ENCODE measurements at places on chromosomes 3 and 15.

DNA sequence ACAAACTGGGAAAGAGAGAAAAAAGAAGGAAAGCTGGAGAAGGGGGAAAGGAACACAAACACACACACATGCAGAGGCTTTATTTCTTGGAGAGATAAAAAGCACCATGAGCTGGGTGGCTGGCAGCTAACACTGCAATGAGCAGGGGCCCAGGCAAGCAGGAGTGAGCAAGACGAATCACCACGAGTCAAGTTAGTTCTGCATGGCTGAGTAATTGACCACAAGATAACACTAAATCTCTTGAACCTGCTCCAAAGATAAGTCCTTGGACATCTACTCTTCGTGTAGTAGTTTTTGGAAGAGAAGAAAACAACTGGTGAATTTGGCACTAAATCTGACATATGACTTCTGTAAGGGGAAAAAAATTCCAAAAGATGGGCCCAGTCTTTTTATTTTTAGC lies 100.9 kb downstream of the MYO5A start:
- H3K27ac ChIP-seq, result no peak overlapping the region
- H3K36me3 ChIP-seq, result no peaks in the 10 kb centered on the region
- no peak overlapping the region for H3K4me3 ChIP-seq
- H3K27me3 ChIP-seq, result no peaks in the 10 kb centered on the region
- H3K4me1 ChIP-seq, result no peaks in the 10 kb centered on the region

- H3K36me3 ChIP-seq, result no peaks in the 10 kb centered on the region
- no peak overlapping the region for H3K4me3 ChIP-seq
- 0 out of 2 replicates have a peak, but pooled peaks cover 2% of the 10 kb centered on the region for H3K27me3 ChIP-seq
- DNase-seq, result peak; percentile 28
These were observed 77.2 kb downstream of the SCN10A start for GRCh38 chr3:38738630-38739395.

DNA sequence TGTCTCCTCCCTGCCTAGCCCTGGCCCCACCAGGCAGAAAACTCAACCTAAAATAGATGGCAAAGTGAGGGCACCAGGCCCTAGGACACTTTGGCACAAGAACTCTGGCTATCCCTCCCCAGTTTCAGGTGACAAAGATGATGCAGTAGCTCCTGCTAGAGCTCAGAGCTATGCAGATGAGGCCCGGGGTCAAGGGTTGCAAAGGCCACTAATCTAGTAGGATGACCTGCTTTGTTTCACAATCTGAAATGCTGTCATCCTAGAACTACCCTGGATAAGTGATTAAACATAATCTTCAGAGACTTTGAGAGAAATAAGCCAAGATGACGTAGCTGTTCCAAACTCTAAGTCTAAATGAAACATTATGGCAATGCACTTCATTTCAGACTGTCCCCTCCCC lies 24.0 kb upstream of the PIK3R4 start:
- no peaks in the 10 kb centered on the region for H3K36me3 ChIP-seq
- no peaks in the 10 kb centered on the region for H3K27me3 ChIP-seq
- H3K4me1 ChIP-seq, result no peaks in the 10 kb centered on the region
- H3K4me3 ChIP-seq, result no peak overlapping the region
- H3K27ac ChIP-seq, result no peak overlapping the region

DNA sequence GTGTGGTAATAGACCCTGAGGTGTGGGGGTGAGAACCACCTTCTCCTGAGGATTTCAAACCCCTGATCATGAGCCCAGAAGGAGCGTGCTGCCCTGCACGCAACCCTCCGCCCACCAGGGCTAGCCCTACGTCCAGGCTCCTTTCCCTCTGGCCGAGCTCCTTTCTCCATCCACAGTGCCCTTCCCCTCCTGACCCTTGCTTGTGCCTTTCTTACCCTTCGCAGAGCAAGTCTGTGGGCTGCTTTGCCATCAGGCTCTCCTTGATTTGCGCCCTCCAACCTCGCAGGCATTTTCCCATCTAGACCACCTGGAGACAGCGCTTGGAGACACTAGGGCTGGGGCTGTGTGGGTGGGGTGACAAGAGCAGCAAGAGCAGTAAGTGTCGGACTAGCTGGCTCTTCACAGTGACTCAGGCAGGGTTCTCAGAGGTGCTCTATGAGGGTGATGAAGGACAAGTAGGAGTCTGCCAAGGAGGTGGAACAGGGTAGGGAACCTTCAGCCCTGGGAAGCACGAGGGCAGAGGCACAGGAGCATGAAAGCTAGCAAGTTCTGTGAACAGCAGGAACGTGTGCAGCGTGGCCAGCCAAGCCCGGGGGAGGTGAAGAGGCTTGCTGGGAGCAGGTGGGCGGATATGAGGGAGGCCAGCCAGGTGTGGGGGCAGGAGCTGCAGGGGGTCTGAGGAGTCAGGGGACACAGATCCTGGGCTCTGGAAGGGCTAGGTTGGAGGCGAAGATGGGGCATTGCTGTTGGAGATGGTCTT lies 2.5 kb upstream of the SLC38A3 start:
- H3K4me3 ChIP-seq, result no peak overlapping the region
- H3K4me1 ChIP-seq, result peaks cover 2% of the 10 kb centered on the region
- DNase-seq, result no peak
- H3K27me3 ChIP-seq, result peaks cover 63% of the 10 kb centered on the region

- H3K27me3 ChIP-seq, result no peaks in the 10 kb centered on the region
- no peak overlapping the region for H3K4me3 ChIP-seq
- peaks cover 3% of the 10 kb centered on the region for H3K36me3 ChIP-seq
- DNase-seq, result peak; percentile 67
These were observed 95.4 kb downstream of the HCN4 start for GRCh38 chr15:73273181-73274002.

DNA sequence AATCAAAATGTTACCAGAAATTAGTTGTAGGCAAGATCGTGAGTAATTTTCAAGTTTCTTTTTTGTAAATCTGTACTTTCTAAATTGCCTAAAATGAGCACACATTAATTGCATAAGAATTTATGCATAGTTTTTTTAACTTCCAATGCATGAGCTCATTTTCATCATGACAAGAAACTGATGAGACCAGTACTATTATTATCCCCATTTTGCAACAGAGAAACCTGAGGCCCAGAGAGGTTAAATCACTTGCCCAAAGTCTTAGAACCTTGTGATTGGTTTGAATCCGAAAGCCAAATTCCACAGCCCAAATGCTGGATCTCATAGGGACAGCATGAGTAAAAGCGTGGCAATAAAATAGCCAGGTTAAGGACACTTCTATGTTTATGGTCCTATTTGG lies 274.7 kb downstream of the ERC2 start:
- DNase-seq, result no peak
- H3K27ac ChIP-seq, result no peak overlapping the region
- no peaks in the 10 kb centered on the region for H3K27me3 ChIP-seq
- H3K4me3 ChIP-seq, result no peak overlapping the region
- H3K36me3 ChIP-seq, result no peaks in the 10 kb centered on the region

DNA sequence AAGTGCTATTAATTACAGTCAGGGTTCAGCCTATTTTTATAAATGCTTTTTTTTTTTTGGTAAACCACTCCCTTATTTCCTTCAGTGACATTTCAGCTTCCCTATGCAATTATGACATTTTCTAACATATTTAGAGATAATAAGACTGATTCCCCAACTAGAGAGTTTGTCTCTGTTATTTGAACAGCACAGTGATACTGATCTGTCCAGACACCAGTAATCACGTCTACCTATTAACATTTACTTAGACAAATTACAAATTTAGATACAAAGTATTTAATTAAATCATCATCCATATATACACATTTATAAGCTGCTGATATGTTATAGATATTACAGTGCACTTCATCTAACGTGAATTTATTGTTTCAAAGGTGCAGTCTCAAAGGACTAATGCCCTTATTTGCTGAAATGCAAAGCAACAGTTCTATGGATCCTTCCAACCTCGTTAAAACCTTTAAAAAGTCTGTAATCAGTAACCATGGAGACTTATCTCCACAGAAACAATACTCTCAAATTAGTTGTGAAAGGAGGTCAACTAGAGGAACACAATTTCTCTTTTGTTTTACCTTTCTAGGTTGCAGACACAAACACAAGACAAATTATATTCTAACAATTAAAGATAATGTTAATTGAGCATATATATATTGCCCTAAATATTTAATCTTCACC lies 1531.1 kb downstream of the SI start:
- no peaks in the 10 kb centered on the region for H3K4me1 ChIP-seq
- H3K4me3 ChIP-seq, result no peak overlapping the region
- no peaks in the 10 kb centered on the region for H3K36me3 ChIP-seq
- no peak for DNase-seq
- no peaks in the 10 kb centered on the region for H3K27me3 ChIP-seq

GRCh38 chr3:37194533-37194932 lies 20.2 kb upstream of the LRRFIP2 start:
- H3K4me1 ChIP-seq, result peaks cover 7% of the 10 kb centered on the region
- no peaks in the 10 kb centered on the region for H3K27me3 ChIP-seq
- no peak overlapping the region for H3K27ac ChIP-seq
- no peak overlapping the region for H3K4me3 ChIP-seq
- no peak for DNase-seq

DNA sequence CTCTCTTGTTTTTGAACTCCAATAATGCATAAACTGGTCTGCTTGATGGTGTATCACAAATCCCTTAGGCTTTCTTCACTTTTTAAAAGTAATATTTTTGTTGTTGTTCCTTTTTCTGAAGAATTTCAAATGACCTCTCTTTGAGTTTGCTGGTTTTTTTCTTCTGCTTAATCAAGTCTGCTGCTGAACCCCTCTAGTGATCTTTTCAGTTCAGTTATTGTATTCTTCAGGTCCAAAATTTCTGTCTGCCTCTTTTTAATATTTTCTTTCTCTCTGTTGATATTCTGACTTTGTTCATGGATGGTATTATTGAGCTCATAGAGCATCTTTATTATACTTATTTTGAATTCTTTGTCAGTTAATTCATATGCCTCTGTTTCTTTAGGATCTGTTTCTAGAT lies 21.8 kb upstream of the CEP152 start:
- DNase-seq, result no peak
- no peak overlapping the region for H3K4me3 ChIP-seq
- H3K27me3 ChIP-seq, result no peaks in the 10 kb centered on the region
- peaks cover 4% of the 10 kb centered on the region for H3K36me3 ChIP-seq

- no peak overlapping the region for H3K4me3 ChIP-seq
- no peak overlapping the region for H3K27ac ChIP-seq
- peaks cover 7% of the 10 kb centered on the region for H3K27me3 ChIP-seq
- no peaks in the 10 kb centered on the region for H3K36me3 ChIP-seq
- DNase-seq, result no peak
These were observed 2.5 kb downstream of the CHST2 start for GRCh38 chr3:143122089-143122430.

DNA sequence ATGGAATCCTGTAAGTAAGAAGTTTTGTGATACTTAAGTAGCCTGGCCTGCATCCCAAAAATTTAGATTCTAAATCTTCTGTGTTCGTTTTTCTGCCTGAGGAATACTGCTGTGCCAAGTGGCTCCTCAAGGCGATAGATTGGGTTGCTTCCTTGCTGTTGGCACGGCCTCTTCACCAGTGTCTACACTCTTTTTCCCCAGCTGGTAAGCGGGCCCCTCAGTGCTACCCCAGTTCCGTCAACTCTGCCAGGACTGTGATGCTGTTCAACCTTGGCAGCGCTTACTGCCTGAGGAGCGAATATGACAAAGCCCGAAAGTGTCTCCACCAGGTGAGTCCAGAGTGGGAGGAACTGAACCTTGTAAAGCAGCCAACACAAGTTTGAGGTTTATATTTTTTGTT lies 53.3 kb upstream of the TRIM71 start:
- H3K4me1 ChIP-seq, result no peaks in the 10 kb centered on the region
- no peak overlapping the region for H3K4me3 ChIP-seq
- peaks cover 23% of the 10 kb centered on the region for H3K36me3 ChIP-seq
- no peaks in the 10 kb centered on the region for H3K27me3 ChIP-seq
- no peak overlapping the region for H3K27ac ChIP-seq
- DNase-seq, result no peak

DNA sequence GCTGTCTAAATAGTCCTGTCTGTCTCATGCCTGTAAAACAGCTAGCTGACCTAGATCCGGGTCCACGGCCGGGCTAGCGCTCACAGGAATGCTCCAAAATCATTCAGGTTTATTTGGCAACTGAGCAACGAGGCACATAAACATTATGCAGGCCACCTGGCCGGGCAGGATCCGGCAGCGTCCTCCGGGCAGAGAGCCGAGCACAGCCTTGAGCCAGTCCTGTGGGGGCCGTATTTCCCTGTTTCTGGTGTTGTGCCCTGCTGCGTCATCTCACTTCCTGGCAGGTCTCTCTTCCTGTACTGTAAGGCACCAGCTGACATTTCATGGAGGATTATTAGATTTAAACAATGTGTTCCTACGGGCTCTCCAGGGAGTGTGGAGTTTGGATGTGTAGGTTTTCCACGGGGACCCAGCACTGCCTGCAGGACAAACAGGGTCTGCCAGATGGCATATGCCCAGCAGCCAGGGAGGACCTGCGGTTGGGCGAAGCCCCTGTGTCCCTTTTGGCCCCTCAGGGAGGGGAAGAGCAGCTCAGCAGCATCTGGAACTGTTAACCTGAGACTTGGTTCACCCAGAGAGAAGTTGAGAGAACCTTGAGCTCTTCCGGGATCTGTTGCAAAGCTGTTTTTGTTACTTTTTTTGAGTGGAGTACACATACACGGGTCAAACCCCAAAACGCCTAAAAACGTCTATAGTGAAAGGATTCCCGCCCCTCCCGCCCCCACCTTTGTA lies 16.6 kb upstream of the LRRK1 start:
- H3K27ac ChIP-seq, result peak overlapping the region; percentile 63
- no peaks in the 10 kb centered on the region for H3K36me3 ChIP-seq
- DNase-seq, result peak; percentile 89
- 0 out of 2 replicates have a peak, but pooled peaks cover 1% of the 10 kb centered on the region for H3K27me3 ChIP-seq
- peaks cover 5% of the 10 kb centered on the region for H3K4me1 ChIP-seq

DNA sequence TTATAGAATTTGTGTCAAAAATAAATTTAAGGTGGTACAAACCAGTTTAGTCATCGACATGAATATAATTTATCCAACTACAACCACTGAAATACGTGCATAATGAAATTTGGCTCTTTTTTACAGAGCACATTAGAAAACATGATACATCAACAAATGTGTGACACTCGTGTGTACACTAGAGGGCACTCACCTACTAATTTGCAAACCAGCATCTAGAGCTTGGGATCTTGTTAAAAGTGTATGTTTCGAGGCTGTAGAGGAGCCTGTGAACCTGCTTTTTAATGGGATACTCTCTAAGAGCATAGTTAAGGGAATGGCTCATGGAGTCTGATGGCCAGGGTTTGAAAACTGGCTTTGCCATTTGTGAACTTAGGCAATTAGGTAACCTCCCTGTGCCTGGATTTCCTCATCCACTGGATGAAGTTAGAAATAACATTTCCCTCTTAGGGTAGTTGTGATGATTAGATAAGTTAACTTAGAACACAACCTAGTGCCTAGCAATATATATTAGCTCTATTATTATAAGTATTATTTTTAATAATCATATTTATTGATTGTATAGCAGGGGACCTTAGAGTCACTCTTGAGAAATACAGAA lies 8.8 kb upstream of the CPOX start:
- peaks cover 2% of the 10 kb centered on the region for H3K4me1 ChIP-seq
- H3K4me3 ChIP-seq, result no peak overlapping the region
- no peaks in the 10 kb centered on the region for H3K27me3 ChIP-seq
- H3K36me3 ChIP-seq, result no peaks in the 10 kb centered on the region

GRCh38 chr3:194281766-194282165 lies 69.4 kb downstream of the CPN2 start:
- no peak overlapping the region for H3K27ac ChIP-seq
- DNase-seq, result no peak
- H3K27me3 ChIP-seq, result peaks cover 43% of the 10 kb centered on the region
- H3K36me3 ChIP-seq, result no peaks in the 10 kb centered on the region
- H3K4me1 ChIP-seq, result peaks cover 10% of the 10 kb centered on the region

- peaks cover 14% of the 10 kb centered on the region for H3K4me1 ChIP-seq
- no peaks in the 10 kb centered on the region for H3K27me3 ChIP-seq
- no peak for DNase-seq
- no peak overlapping the region for H3K4me3 ChIP-seq
- no peaks in the 10 kb centered on the region for H3K36me3 ChIP-seq
These were observed 81.1 kb upstream of the MFGE8 start for GRCh38 chr15:88994286-88994685.

- no peaks in the 10 kb centered on the region for H3K36me3 ChIP-seq
- no peak overlapping the region for H3K27ac ChIP-seq
- H3K4me1 ChIP-seq, result no peaks in the 10 kb centered on the region
- no peaks in the 10 kb centered on the region for H3K27me3 ChIP-seq
- no peak for DNase-seq
These were observed 176.6 kb downstream of the OSBPL10 start for GRCh38 chr3:31804251-31805051.

Measured in IMR-90 (cell line).